ENCODE measurements at places on chromosomes 6 and 20.
A peak's percentile ranks its signal among the peaks of the same experiment; 100 is the strongest.

DNA sequence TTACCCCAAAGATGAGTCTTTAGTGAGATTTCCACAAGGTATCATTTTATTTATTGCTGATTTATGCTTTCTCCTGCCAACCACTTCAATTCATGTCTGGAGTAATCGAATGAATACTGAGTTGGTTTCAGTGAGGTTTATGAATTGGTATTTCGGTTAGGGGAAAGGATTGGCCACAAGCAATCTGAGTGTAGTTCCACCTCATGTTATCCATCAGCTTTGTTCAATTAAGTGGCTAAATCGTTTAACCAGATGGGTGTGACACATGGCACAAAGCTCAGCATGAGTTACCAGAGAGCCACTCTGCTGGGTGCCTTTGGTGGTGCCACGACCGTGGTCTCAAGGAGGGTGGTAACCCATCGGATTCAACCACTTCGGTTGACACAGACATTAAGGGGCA is 148.2 kb downstream of the FNDC1 start:
- no peak for DNase-seq

DNA sequence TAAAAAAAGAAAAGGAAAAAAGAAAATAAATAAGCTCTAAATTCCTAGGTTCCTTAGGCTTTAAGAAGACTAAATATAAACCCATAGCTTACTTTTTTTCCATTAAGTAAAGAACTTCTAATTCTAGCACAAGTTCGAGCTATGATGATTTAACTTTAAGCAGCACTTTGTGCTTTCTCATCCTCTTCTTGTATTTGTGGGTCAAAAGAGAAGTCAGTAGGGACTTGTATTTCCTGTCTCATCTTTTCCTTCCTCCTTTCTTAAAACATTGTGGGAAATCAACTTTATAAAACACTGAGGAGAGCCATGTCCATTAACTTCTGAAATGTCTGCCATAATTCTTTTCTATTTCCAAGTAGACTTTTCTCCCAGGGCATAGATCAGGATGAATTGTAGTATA is 637.7 kb upstream of the CITED2 start:
- no peak for DNase-seq

GRCh38 chr6:12909833-12910232 is 193.3 kb downstream of the PHACTR1 start:
- DNase-seq, result no peak

GRCh38 chr6:169172946-169173345 is 80.7 kb downstream of the THBS2 start:
- no peak for DNase-seq

- no peak for DNase-seq
Observed at GRCh38 chr6:130740308-130740707, 86.9 kb upstream of the SMLR1 start.

GRCh38 chr20:32558526-32558925 is 26.6 kb downstream of the NOL4L start:
- DNase-seq, result no peak

DNA sequence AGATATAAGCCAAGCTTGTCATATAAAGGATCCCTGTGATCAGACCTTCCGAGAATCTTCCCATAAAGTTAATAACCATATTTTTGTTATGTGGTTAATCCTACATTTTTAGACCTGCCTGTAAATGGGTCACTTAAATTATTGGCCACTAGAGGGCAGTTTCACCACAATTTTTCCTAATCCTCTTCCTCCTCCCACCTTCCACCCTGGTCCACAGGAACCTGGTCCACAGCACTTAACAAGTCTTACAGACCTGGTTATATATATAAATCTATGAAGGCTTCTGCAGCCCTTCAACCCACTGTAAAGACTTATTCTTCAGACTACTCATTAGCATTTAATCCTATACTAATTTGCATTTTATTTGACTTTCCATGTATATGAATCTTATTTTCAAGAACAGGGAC is 28.3 kb downstream of the MRS2 start:
- peak; percentile 39 for DNase-seq

- DNase-seq, result peak; percentile 47
Observed at GRCh38 chr6:43798688-43799444, 28.9 kb downstream of the VEGFA start.

- no peak for DNase-seq
Observed at GRCh38 chr6:41167173-41167963, 4.5 kb upstream of the TREM2 start.

DNA sequence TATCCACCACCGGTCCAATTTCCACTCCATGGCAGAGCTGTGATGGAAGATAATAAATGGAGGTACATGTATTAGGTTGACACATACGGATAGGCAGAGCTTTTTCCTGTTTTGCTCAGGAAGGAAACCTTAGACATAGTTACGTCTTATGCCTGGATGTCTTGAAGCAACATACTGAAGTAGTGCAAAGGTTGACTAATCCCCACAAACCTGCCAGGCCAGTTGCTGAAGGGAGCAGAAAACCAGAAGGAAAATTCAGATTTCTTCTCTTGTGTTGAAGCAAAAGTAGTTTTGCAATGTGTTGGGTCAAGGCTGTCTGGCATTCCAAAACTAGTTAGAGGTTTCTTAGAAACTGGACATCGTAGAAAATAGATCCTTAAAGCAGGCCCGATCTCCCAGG is 68.7 kb downstream of the PHACTR1 start:
- DNase-seq, result no peak

DNA sequence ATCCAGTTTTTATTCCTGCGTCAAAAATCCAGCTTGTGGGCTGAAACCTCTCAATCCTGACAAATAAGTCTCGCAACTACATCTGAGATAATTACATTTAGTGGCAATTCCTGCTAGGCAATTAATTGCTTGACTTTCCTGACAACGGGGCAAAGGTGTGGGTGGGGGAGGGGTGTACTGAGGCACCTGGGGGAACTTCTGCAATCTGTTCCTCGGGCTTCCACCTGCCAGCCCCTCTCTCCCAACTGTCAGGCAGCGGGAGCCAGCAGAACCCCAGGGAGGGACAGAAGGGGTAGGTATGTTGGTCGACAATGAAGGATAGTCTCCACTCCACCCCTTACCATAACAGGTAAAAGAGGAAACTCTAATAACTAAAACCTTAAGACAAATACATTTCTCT is 6.8 kb downstream of the C6orf52 start:
- no peak for DNase-seq

DNA sequence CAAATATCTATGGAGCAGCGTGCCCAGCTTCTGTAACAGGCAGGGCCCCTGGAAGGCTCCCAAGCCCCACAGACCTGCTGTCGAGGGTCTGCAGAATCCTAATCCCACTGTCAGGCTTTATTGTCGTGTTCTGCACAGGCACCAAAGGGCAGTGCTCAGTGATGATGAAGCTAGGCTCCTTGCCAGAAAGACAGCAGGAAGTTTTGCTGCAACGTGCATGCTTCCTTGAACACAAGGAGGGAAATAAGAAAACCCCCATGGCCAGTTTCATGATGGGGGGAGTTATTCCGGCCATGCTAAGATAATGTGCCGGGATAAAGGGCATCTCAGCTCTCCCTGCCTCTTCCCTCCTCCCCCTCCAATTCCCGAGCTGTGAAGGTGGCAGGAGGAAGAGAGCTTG is 109.4 kb upstream of the KCNG1 start:
- no peak for DNase-seq

DNA sequence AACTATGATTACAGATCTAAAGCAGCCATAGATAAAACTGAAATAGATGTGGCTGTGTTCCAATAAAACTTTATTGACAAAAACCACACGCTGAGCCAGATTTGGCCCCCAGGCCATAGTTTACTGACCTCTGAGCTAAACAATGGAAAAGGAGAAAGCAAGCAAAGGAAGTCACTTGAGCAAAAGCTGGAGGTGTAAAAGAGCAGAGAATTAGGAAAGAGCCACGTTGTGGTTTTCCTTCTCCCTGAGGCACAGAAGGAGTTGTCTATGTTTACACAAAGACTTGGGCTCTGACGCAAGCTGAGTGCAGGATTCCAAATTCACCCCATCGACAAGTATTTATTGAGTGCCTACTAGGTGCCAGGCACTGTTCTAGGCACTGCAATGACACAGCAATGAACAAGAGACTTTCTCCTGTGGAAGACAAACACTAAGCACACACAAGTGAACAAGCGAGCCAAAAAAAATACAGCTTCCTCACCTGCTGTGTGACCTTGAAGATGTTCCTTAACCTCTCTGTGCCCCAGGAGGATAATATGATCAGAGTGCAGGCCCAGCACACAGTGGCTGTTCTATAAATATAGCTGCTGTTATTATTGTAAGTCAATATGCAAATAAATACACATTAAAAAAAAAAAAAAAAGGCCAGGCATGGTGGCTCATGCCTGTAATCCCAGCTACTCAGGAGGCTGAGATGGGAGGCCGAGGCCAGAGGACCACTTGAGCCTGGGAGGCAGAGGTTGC is 75.4 kb upstream of the PTPN1 start:
- no peak for DNase-seq

GRCh38 chr20:22533823-22534751 is 50.3 kb downstream of the FOXA2 start:
- no peak for DNase-seq

DNA sequence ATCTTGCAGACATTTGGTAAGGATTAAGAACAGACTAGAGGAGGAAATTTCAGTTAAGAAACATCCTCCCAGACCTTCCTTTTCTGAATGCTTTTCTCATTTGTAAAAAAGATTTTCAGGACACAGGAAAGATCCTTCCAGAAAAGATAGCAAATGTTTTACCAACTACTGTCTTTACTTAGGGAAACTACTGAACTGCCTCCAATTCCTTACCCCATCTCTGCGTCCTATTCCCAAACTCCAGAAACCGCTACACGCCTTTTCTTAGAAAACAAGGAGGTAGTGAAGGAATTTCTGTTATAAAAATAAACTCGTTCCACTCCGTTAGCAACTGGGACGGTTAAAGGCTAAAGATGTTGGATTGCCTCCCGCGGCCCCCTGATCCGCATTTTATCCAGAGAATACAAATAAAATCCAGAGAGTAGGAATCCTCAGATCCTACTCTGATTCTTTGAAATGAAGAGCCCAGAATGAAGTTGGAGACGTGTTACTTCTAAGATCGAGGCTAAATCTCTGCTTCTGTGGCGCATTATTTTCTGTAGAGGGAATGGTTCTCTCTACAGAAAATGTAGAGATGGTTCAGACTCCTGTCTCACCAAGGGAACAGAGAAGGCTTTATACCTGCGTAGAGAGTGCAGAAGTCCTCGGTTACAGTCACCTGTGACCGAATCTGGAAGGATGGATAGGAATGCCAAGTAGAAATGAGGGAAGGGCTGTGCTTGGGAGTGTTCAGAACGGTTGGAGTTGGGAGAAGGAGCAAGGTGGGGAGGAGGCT is 133.0 kb downstream of the GPX5 start:
- no peak for DNase-seq

DNA sequence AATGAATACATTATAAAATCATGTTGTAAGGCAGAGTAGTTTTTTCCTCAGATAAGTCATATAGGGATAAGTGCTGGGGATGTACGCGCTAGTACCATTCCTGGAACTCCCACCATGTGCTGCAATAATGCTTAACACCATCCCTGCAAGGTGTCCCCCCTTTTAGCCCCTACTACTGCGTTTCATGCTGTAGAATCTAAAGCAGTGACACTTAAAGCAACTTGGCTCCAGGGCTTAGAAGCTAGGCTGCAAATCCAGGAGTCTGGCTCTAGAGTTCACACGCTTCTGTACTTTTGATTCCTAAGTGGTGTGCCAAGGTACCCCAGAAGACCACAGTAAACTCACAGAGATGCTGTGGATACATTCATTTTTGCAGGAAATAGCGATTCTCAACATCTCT is 183.1 kb downstream of the DOK5 start:
- DNase-seq, result no peak

DNA sequence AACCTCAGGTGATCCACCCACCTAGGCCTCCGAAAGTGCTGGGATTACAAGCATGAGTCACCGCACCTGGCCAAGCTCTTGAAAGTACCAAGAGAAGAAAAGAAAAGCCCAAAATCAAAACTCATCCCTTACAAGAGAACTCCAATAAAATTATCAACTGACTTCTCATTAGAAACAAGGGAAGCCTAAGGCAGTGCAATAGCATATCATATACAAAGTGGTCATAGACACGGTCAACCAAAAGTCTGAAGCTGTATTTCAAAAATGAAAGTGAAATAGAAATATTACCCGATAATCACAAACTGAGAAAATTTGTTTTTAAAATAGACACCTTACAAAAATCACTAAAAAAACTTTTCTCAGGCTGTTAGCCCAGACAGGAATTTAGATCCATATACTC is 1321.1 kb upstream of the GJE1 start:
- DNase-seq, result no peak

DNA sequence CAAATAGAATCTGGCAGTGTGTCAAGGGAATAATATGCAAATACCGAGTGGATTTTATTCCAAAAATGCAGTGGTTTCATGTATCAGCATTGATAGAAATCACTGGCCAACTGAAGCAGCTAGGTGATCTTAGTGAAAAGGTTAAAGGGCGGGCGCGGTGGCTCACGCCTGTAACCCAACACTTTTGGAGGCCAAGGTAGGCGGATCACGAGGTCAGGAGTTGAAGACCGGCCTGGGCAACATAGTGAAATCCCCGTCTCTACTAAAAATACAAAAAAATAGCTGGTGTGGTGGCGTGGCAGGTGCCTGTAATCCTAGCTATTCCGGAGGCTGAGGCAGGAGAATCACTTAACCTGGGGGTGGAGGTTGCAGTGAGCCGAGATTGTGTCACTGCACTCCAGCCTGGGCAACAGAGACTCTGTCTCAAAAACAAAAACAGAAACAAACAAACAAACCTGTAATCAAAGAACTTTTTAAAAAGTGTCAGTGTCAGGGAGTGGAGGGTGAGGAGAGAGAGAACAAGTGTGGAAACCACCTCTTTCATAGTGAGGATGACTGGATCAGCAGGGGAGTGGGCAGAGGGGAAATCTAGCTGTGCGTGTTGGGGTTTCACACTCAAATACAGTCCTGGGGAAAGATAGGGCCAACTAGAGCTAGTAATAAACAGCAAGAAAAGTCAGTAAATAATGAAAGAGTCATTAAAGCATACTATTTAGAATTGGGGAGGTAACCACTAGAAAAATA is 57.1 kb downstream of the CDS2 start:
- DNase-seq, result no peak

DNA sequence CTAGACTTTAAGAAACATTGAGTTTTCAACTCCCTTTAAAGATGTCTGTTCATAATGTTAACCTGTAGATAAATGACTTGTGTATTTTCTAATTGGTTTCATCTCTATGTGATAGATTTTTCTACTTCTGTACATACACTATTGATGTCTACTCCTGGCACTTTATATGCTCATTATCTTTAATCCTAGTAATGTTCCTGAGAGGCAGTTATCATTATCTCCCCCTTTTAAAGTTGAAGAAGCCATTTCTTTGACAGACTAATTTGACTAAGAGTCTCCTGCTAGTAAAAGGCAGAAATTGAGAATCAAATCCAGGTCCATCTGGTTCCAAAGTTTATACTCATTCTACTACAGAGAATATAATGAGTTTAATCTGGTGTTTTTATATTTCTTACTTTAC is 137.2 kb upstream of the SAMD5 start:
- no peak for DNase-seq

DNA sequence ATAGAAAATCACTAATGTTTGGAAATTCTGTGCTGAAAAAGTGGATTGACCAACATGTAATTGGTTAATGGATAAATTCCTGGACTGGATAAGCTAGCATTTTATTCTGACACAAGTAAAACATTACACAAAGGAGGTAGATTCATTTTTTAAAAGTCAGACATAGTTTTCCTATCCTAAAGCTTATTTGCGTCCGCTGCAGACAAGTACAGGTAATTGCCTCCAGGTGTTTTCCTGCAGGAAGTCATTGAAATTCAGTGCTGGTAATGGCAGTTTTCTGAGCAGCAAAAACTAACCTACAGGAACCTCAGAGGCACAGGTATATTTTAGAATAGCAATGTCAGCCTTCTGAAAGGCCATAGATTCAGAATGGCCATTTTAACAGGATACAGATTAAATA is 20.0 kb upstream of the HIVEP1 start:
- DNase-seq, result no peak
